ENCODE measurements at places on chromosomes 3 and 15. TPM values are rescaled to one million over a fixed set of nuclear protein-coding genes. Genes with fewer than 3 reads are reported as not detected.

EXD1 gene
- polyA plus RNA-seq, result 0.04 TPM

DNA sequence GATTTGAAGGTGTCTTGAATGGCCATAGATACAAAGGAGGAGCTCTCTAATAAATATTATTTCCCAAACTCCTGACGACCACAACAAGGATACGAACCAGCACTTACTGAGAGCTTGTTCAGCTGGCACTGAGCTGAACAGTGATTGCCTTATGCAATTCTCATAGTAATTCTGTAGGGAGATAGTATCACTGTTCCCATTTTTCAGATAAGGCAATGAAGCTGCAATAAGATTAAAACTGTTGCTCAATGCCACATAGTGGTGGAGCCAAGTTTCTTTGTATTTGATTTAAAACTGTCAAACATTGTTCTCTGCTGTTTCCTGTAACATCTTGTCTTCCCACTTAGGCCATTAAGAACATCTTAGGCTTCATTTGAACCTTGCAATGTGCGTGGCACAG is 163.9 kb downstream of the RPLP1 start:
- H3K27ac ChIP-seq, result no peak overlapping the region
- H3K4me3 ChIP-seq, result no peak overlapping the region
- no peaks in the 10 kb centered on the region for H3K36me3 ChIP-seq
- no peaks in the 10 kb centered on the region for H3K27me3 ChIP-seq
- H3K4me1 ChIP-seq, result no peaks in the 10 kb centered on the region
- DNase-seq, result no peak

DNA sequence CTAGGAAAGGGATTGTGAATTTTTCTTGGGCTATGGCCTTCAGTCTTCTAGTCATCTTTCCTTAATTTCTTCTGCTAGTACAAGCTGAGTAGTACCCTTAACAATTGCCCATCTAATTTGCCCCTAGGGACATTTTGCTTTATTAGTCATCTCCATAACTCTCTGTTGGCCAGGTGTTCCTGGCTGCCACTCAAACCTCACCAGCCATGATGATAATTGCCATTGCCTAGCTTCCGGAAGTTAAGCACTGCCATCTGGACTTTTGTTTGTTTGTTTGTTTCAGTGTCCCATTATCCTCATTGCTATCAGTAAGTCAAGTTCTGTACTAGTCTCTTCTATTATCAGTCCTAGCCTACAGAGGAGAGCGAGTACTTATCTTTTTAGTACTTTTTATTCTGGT is 36.6 kb upstream of the UBL7 start:
- DNase-seq, result no peak
- no peaks in the 10 kb centered on the region for H3K36me3 ChIP-seq
- no peaks in the 10 kb centered on the region for H3K4me1 ChIP-seq
- H3K27me3 ChIP-seq, result no peaks in the 10 kb centered on the region
- no peak overlapping the region for H3K27ac ChIP-seq

CFAP92 gene
- polyA plus RNA-seq, result 1.3 TPM

DNA sequence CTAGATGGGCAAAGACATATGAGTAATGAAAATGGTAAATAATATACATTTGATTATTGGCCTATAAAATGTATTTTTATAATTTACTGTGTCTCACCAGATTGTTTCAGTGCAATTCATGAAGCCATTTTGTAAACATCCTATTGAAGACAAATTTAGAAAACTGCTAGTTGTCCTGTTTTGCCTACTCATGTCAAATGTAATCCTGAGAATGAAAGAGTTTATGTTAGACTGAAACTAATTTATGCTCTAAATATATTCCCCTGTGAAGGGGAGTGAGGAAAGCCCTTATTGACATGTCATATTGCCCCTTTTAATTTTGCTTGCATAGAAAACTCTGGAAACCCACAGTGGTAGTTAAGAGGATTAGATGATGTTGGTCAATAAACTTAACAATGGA is 610.0 kb downstream of the NAALADL2 start:
- no peak overlapping the region for H3K27ac ChIP-seq
- no peaks in the 10 kb centered on the region for H3K4me1 ChIP-seq
- DNase-seq, result no peak
- no peaks in the 10 kb centered on the region for H3K27me3 ChIP-seq

Measured in lung (tissue), 17 donors.